ENCODE measurements at places on chromosomes 13 and 19.

- no peak for DNase-seq
Observed at GRCh38 chr19:32222556-32222955, 122.9 kb upstream of the ZNF507 start.

- no peak for DNase-seq
Observed at GRCh38 chr13:28615916-28616446, 42.9 kb upstream of the POMP start.

GRCh38 chr19:20247016-20247683 is 80.1 kb downstream of the ZNF486 start:
- DNase-seq: no peak

- peak; percentile 64 for DNase-seq
Observed at GRCh38 chr19:53431399-53432087, at the start of gene ZNF761. ZNF761 (plus strand) TSS chr19:53431984; CDS start chr19:53447269, 15,285 bp downstream.

- no peak for DNase-seq
Observed at GRCh38 chr13:65584126-65584525, 1646.0 kb downstream of the PCDH9 start.

DNA sequence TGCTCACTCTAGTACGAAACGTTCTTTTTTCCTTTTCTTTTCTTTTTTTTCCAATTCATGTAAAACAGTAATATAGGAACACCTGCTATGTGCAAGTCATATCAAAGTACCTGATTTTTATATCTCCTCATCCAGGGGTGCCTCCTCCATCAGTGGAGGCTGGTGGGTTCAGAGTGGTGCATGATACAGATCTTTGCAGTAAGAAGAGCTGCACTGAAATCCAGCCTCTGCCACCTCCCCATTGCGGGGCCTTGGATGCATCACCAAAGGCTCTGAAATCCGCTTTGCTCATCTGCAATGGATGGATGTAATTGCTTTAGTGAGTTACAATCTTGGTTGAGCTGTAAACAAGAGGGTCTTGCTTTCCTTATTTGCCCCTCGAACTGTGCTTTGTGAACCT is 38.3 kb downstream of the GPR12 start:
- DNase-seq: no peak

DNA sequence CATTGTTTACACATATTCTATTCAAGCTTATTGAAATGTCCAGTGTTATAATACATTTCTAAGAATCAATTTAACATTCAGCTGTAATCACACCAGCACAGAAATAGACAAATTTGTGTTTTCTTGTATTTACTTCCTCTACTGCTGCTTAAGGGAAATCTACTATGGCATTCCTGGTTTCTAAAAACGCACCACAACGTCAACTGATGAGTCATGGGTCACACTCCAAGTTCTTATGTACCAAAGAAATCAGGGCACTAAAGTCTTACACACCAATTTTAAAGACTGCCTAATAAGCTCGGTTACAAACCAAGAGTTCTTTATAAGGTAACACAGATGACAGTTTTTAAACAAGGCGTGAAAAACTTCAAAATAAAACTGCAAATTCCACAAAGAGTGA is 13.2 kb downstream of the LNX2 start:
- DNase-seq: no peak

GRCh38 chr19:2424686-2425621 is 2.4 kb downstream of the TIMM13 start:
- peak; percentile 38 for DNase-seq

DNA sequence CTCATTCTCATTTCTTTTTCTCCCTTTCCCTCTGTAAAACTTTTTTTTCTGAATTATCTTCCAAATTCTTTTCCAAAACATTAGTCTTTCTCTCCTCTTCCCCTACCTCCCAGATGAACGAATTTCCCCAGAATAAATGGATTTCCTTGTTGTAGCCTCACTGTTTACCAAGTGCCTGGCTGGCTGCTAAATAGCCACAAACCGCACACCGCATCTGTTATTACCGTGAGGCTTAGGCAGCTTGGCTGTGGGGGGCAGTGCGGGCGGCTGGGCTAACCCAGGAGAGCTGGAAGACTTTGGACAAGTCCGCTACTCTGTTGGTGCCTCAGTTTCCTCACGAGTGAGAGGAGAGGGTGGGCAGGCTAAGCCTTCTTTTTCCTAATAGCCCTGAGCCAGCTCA is 10.7 kb downstream of the IL17D start:
- DNase-seq: no peak

GRCh38 chr13:112012705-112013085 is 54.3 kb upstream of the SOX1 start:
- no peak for DNase-seq

DNA sequence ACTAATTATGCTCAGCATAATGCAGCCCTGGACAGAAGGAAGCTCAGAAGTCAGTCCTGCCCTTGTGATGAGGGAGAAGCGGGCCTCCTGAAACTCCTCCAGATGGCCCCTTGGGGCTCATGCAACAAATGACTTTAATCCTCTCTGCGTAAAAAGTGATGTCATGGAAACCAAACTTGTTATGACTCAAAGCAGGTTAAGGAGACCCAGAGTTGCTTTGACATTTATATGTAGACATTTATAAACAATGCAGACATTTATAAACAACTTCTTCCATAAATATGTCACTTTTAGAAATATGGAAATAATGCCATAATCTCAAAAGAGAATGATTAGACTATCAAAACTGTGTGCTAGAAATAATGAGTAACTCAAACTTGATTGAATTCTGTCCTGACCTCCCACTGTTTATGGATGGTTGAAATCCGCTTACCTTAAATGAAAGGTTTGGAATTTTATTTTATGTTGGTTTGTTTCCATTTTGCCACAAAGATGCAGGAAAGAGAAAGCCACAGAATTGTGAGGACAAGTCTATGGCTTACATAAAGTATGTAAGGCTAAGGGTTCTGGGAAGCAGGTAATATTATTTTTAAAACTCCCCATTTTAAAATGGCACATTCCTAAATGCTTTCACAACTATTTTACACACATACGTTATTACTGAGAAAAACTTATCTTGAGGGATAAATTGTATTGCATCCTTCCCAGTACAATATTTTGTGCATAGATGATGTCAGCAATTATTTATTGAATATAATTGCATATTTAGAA is 73.7 kb downstream of the CYSLTR2 start:
- no peak for DNase-seq

- DNase-seq: no peak
Observed at GRCh38 chr13:27679896-27680295, 58.2 kb downstream of the POLR1D start.

- no peak for DNase-seq
Observed at GRCh38 chr13:48319531-48320398, 16.2 kb downstream of the RB1 start.

- DNase-seq: no peak
Observed at GRCh38 chr13:110521946-110522345, 39.6 kb downstream of the RAB20 start.

DNA sequence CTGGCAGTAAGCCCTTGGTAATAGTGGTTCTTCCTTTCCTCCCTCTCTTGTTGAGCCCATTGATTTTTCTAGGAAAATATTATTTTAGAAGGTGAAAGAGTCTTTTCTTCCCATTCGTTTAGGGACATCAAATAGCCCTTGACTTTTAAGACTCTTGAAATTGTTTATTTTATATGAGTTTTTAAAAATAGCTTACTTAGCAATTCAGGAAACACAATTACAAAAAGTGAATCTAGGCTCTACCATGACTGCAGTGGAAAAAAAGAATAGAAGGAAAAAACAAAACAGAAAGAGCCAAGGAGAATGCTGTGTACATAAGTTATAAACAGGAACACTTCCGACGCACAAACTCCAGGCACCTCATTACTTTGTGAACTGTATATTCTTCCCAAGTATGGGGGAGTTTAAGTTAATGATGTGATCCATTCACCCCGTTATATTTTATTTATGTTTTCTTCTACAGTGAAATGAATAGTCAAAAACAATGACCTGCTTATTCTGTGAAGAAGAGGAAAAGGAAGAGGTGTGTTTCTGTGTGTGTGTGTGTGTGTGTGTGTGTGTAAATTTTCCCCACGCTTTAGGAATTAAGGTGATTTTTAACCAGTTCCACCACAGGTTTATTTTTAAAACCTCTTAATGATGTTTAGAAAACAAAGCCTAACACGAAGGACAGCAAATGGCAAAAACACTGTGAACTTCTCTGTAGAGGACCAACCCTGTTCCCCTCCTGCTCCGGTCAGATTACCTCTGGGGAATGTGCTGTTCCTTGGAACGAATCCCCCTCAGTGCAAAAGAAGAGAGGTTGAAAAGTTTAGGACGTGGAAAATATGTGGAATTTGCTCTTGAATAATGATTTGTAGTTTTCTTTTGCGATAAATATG is 266.3 kb downstream of the KLF5 start:
- no peak for DNase-seq

DNA sequence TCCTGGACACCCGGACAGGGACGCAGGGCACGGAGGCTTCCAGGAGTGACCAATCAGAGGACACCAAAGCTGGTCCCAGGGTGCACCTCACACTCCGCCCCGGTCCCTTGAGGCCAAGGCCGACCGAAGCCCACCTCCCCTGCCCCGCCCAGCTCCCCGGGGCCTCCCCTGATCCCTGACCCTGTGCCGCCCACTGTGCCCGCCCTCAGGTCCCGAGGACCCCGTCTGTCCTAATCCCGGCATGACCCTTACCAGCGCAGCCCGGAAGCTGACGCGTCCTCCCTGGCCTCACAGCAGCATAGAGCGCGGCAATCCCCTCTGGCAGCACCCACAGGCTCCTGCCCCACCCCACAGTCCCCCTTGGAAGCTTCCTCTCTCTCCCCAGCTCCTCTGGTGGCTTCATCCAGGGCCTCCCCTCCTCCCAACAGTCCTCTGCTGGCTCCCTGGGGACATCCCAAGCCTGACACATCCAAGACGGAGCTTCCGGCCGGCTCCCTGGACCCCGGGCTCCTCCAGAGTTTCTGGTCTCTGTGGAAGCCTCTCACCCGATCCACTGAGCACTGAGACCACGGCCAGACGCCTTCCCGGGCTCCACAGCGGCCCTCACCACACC is 7.4 kb upstream of the CDC34 start:
- DNase-seq: no peak

DNA sequence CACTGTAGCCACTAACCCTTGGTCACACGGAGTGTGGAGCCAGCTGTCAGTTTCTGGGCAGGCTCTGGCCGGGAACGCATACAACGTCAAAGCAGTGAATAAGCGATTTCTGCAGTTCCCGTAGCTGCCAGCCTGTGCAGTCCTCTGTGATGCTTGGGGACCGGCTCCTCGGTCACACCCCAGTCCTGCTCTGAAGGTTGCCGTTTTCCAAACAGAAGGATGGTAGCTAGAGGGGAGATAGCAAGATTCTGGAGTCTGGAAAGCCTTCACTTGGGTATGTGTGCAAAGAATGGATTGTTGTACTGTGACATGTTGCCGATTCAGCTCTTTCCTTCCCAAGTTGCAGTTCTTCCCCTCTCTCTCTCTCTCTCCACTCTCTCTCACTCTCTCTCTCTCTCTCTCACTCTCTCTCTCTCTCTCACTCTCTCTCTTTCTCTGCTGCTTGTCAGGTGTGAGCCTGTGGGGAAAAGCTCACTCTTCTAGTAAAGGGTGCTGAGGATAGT is 38.7 kb upstream of the C1QTNF9 start:
- no peak for DNase-seq

DNA sequence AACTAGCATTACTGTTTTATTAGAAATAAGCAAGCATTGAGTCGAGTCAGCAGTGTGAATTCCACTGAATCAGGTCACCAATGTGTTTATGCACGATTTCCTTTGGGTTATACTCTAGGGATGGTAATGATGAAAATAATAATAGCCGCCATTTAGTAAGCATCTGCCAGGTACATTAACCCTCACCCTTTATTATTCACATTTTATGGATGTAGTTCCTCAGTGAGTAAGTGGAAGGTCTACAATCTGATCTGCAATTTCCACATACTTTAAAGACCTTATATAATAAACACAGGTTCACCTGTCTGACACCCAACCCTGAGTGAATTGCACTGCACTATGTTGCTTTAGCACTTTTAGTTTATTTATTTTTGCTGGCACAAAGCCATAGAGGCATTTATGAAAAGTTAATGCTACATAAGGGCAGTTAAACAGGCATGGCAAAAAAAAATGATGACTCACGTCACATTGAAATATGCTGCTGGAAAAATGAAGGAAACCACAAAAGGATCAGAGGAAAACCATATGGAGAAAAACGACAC is 122.4 kb downstream of the TRPC4 start:
- peak; percentile 71 for DNase-seq

DNA sequence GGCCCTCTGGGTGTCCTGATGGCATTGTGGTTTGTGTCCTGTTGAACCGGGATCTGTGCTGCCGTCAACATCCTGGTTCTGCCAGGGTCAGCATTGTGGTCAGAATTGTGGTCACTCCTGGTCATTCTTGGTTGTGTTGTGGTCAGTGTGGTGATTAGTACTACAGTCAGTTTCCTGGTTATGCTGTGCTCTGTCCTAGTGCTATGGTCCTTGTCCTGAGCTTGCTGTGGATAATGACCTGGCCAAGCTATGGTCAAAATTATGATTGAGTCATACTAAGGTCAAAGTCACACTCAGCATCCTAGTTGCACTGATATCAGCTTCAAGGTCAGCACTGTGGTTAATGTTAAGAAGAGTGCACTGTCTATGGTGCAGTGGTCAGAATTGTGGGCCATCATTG is 4.5 kb upstream of the OLFM2 start:
- no peak for DNase-seq

- peak; percentile 36 for DNase-seq
Observed at GRCh38 chr13:74575729-74576125, 441.5 kb upstream of the KLF12 start.

- DNase-seq: peak; percentile 51
Observed at GRCh38 chr19:45767410-45767880, 1.6 kb downstream of the SIX5 start.

- peak; percentile 63 for DNase-seq
Observed at GRCh38 chr13:67977066-67977465, 746.9 kb upstream of the PCDH9 start.

- no peak for DNase-seq
Observed at GRCh38 chr13:52393572-52394357, 12.2 kb downstream of the THSD1 start.

GRCh38 chr19:39402346-39403300 is 4.0 kb upstream of the ZFP36 start:
- peak; percentile 83 for DNase-seq

- no peak for DNase-seq
Observed at GRCh38 chr13:55087085-55087484, 2053.6 kb upstream of the PRR20A start.

DNA sequence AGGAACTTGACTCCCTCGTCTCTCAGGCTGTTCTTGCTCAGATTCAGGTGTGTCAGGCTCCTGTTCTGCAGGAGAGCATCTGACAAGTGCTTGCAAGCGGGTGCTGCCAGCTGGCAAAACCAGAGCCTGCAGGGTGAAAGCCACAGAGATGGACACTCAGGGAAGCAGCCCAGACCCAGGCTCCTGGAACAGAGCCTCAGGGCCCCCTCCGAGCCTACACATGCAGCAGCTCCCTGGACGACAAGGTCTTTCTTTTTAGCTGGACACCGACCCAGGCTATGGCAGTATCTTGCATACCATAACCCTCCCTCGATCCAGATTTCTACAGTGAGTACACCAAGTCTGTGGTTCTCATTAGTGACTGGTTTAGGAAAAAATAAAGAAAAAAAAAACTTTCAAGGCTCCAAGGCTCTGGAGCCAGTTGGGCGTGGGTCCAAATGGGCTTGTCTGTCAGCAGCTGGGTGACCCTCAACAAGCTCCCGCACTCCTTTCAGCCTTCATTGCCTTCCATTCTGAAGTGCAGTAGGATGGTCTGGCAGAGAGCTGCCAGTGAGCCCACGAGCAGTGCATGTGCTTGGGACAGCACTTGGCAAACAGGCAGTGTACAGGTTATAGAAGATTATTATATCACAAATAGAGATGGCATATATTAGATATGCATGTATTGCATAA is 29.9 kb downstream of the NLRP13 start:
- DNase-seq: no peak

Data from fibroblast of skin of left quadriceps (primary cell).